ENCODE measurements at places on chromosomes 6 and 20.

DNA sequence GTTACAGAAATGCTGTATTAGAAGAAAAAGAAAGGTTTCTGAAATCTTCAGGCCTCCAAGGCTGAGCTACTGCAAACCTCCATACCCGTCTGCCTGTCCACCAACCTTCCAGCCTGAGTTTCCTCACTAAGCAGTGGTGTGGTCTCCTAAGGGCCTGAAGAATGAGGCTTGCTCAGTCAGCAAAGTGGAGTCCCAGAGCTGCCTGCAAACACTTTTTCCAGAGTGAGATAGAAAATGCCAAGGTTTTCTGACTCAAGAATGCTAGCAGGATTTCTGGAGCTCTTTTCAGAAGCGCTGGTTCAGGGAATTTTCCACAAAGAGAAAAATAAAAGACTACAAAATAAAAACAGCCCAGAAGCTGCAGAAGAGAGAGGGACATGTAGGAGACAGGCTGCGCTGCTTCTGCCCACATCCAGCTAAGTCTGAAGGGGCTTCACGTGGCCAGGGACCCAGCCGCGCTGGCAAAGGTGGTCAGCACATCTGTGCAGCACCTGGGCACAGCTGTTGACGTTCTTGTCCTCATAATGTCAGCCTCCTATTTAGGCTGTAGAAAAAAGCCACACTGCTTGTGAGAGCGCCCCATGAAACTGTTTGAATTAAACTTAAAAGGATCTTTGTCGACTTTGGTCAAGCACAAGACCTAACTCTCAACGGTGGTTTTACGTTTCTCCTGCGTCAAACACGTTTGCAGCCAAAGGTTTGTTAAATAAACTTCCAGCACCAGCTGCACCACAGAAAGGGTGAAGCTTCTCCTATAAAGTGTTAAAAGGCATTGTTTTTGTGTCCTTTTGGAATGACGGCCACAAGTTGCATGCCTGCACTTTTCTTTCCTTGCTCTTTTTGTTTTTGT lies 209.0 kb downstream of the THBS2 start:
- DNase-seq, result no peak

- DNase-seq, result no peak
Measured at GRCh38 chr20:32501709-32502108, 83.4 kb downstream of the NOL4L start.

DNA sequence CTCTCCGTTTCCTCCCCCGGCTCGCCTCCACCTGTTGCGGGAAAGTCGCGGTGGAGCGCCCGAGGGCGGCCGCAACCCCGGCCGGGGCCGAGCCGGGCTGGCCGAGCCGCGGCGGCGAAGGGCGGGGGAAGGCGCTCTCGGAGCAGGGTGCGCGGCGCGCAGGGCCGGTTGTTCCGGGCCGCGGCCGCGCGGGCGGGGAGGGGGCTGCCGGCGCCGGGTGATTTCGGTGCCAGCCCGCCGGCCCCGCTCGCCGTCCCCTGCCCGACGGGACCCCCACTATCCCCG lies 235 bp downstream of the MAP7 start:
- peak; percentile 19 for DNase-seq

GRCh38 chr20:51176876-51177275 lies 154.0 kb upstream of the KCNG1 start:
- DNase-seq, result no peak

DNA sequence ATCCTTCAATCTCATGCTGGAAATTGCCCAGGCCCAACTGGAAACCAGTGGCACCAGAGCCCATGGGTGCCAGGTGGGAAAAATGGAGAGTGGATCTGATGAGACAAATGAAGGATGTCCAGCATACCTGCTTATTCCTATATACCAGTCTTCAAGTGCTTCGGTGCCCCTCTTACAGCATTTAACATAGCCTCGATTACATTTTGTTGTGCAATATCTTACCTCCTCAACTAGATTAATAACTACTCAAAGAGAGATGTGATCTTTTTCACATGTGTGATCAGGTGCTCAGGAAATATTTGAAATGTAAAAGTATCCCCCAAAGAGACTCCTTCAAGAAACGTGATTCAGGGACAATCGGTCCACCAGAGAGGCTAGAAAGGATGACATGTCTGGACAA lies 4.8 kb upstream of the ANKRD66 start:
- DNase-seq, result no peak
